ENCODE measurements at places on chromosomes 2 and 18.
A peak's percentile ranks its signal among the peaks of the same experiment; 100 is the strongest.

DNA sequence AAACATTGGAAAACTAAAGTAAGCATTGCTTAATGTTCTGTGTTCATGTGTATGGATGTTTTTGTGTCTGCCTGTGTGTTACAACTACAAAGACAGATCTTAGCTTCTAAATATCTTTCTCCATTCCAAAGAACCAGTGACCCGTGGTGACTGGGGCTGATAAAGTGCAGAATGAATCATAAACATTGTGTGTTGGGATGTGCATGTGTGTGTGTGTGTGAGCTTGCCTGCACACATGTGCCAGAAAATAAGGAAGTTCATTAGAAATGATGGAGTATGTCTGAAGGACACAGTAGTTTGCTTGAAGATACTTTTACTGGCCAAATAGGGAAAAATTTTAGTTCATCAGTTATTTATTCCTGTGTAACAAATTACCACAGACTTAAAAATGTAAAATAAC lies 756.6 kb upstream of the CELF4 start:
- DNase-seq: no peak

GRCh38 chr2:143524119-143524553 lies 394.9 kb downstream of the ARHGAP15 start:
- no peak for DNase-seq

DNA sequence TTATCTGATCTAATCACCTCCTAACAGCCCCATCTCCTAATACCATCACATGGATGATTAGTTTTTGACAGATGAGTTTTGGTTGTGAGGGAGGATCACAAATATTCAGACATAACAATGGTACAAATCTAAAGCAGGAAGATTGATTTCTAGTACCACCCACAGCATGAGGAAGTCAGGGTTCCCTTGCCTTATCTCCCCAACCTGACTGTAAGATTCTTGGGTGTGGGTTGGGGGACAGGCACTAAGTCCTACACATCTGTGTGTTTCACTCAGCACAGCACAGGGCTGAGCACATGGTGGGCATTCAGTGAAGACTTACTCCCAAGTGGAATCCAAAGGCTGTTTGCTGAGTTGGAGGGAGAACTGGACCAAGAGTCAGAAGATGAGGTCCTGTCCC lies 93.8 kb upstream of the CXCR4 start:
- DNase-seq: no peak

DNA sequence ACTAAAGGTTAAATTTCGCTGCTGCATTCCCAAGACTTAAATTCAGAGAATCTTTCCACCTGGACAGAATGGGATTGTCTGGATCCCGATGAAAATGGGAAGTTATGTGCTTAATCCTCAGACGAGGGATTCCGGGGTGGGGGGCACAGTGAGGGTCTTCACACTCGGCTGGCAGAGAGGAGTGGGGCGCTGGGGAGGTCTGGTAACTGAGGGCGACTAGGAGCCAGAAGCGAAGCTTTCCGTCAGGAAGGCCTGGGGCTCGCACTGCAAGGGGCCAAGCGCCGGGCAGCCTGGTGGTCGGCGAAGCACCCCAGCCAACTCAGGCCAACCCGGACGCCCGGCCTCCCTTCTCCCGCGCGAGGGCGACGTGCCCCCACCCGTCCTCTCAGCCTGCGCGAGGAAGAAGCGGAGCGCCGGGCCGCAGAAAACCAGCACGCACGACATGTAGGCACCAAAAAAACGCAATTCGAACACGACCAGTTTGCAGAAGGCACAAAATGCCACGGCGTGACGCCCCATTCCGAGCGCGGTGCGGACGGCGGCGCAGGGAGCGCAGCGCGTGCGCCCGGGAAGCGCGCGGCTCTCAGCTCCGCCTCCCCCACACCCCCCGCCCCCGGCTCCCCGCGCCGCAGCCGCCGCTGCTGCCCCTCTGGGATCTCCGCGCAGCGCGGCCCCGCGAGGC lies 188.1 kb downstream of the ZEB2 start:
- DNase-seq: peak; percentile 73

GRCh38 chr18:66682855-66683322 lies 79.0 kb upstream of the CDH19 start:
- DNase-seq: peak; percentile 41

DNA sequence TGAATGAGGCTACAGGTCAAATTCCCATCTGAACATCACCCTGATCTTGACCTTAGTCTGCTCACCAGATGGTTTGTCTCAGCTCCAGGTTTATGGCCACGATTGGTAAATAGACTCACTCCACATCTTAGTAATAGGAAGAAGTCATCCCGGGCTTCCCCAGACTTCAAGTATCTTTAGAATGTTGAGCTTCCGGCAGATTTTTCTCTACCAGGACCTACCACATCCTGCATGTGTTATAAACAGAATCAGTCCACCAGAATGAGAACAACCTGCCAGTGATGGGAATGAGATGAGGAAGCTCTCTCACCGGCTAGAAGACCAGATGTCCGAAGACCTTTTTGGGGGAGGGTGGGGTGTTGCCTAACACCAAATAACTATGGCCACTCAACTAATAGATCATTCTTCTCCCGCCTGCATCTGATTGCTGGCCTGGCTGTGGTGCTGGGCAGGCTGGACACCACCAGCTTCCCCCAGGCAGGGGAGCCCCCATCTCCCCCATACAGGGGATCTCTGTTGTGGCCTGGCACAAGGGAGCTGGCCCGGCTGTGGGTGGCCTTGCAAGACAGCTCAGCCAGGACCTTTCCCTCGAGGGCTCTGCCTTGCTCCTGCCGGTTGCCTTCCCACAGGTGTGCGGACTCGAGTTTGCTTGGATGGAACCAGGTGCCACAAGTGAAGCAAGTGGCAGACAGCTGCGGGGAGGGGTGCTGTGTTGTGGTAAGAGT lies 88.5 kb downstream of the SH3RF3 start:
- DNase-seq: no peak

DNA sequence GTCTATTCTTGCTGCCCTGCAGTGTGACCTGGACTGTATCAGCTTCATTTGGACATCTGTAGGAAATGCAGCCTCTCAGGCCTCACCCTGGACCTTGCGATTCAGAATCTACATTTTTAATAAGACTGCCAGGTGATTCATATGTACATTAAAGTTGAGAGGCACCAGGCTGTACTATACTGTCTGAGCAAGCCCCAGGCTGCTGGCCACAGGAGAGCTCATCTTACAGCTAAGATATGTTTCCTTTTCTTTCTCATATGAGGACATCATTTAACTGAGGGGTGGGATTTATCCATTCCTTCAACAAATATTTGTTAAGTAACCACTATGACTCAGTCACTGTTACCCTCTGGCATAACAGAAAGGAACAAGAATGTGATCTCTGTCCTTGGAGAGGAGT lies 78.2 kb upstream of the GCFC2 start:
- no peak for DNase-seq

DNA sequence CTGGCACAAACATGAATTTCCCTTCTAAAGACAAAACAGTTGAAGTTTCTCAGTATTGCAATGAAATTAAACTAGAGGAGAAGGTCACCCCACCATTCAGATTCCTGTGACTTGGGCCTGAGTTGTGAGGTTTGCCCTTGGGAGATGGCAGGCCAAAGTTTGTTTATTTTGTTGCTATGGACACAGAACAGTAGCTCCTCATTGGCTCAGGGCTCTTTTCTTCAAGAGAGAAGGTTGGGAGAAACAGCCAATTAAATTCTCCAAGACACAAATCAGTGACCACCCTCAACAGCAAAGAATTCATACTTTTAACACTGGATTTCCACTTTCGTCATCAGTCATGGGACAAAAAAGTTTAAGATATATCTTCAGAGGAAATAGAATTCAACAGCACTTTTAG lies at the start of gene FLACC1:
TSS of gene FLACC1 (minus strand) at position 125 of the 400 bp plus-strand sequence. CDS start 5,941 bp downstream, outside the sequence.
- no peak for DNase-seq

DNA sequence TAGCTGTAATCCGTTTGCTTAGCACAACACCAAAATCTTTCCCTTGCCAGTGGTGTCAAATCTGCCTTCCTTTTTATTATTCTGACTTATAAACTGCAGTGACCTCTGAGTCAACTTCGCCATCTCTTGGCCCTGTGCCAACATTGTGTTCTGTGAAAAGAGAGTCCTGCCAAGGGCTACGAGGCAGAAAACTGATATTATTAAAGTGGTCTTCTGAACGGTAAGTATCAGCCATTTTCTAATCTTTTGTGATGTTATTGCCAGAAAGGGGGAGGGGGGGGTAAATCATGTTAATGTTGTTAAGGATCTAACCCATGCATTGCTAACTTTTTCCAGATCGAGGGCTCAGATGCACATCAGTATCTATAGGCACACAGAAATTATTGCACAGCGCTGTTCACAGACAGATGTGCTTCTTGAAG lies 121.5 kb upstream of the LTBP1 start:
- DNase-seq: no peak

- no peak for DNase-seq
Observed at GRCh38 chr2:234559609-234560008, 62.7 kb upstream of the ARL4C start.
